HCEC 1CT (cell line): ENCODE measurements at places on chromosomes 1 and 21.

GRCh38 chr21:27086186-27086585, 119.3 kb upstream of the ADAMTS5 start:
- DNase-seq = no peak

GRCh38 chr21:35775778-35776544, 284.4 kb downstream of the SETD4 start:
- DNase-seq = peak; percentile 4

- peak; percentile 23 for DNase-seq
These were observed at the start of gene MYCL for GRCh38 chr1:39901714-39902459. MYCL (minus strand) TSS chr1:39901917; CDS start chr1:39901434, 483 bp downstream.

DNA sequence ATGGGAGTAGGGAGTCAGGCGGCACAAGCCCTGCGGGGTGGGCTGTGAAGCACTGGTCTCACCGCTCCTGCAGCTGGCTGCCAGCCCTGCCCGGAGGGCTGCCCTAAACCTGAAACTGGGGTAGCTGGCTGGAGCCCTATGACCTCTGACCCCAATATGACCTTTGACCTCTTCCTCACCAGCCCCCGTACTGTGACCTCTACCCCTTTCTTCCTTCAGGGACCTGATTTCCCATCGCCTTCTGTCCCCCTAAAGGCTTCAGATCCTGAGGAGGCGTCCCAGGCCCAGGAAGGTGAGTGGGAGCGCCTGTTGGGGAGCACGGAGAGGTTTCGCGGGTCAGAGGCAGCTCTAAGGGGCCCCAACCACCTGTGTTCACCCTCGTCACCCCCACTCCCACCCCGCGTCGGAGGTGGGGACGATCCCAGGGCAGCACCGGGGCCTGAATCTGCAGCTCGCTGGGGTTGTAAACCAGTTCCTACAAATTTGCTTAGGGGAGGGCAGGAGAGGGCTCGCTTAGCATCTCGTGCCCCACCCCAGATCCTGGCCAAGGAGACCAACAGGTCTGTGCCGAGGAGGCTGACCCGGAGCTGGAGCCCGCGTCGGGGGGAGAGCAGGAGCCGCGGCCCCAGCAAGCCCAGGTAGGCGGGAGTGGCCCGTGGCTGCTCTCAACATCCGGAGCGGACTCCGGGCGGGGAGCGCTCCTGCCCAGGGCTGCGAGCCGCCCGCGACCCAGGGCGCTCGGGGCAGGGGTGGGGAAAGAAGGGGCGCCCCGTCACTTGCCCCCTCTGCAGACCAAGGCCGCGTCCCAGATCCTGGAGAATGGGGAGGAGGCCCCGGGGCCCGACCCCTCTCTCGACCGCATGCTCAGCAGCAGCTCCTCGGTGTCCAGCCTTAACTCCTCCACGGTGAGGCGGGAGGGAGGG, 7.3 kb downstream of the SYTL1 start:
- no peak for DNase-seq

DNA sequence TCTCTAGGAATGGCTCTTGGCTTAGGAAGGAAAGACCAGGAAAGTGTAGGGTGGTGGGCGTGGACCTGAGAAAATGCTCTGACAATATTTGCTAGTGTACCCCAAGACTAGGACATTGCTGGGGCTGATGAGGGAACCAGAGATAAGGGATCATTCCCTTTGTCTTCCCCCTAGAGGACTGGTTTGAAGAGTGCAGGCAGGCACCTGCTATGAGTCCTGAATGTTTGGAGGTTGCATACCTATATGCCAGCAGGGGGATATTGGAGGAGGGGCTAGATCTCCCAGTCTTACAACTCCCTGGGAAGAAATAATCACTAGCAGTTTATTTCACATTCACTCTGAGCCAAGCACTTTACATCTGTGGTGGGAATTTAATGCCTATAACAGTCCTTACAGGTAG, 6.0 kb upstream of the BCL10 start:
- no peak for DNase-seq

- DNase-seq = no peak
These were observed 6.1 kb upstream of the RNF223 start for GRCh38 chr1:1080122-1080757.
